ENCODE measurements at places on chromosomes 7 and 10. TPM values are rescaled to one million over a fixed set of nuclear protein-coding genes. Genes with fewer than 3 reads are reported as not detected.

NEBL gene
- 0.30 TPM for total RNA-seq

MBL2 gene
- not detected for total RNA-seq

COL17A1 gene
- total RNA-seq: not detected

ADRA2A gene
- total RNA-seq: not detected

AGBL3 gene
- 1.2 TPM for total RNA-seq

CLDN4 gene
- 0.50 TPM for total RNA-seq

- no peak for DNase-seq
Measured at GRCh38 chr10:51363415-51363814, 289.1 kb downstream of the PRKG1 start.

DNA sequence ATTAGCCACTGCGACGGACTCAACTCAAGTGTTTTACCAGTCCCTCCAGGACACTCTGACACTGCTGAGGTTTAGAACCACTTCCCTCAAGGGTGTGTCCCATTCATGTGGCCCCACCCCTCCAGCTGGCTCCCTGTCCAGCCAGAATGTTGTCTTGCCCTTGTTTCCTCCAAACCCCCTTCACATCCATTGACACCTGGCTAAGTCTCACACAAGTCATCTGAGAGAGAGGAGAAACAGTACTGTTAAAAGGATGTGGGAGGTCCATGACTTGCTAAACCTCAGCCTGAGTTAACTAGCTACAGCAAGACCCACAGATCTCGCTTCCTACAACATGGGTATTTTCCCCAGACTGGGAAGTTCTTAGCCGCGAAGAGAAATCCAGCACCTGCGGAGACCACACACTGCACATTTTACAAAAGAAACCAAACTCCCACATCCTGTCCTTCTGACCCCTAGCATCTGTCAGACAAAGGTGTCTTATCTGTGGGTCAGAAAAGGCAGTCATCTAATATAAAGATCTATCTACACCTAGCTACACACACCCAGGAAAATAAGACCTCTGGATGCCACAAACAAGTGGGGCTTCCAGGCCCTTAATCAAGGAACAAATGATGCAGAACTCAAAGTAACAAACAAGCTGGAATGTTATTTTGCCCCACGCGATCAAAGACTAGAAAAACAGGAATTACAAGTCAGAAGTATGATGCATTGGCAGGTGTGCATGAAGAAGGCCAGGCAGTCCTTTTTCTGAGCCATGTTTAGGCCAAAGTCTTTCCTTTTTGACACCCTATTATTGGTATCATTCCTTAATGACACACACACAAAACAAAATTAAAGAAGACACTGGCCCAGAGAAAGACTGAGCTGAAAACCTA lies 13.9 kb downstream of the OSBPL3 start:
- no peak for DNase-seq

- no peak for DNase-seq
Measured at GRCh38 chr7:134431815-134432214, 27.1 kb downstream of the AKR1B1 start.

GRCh38 chr7:2200584-2200980 lies 32.2 kb downstream of the MAD1L1 start:
- DNase-seq: no peak

DNA sequence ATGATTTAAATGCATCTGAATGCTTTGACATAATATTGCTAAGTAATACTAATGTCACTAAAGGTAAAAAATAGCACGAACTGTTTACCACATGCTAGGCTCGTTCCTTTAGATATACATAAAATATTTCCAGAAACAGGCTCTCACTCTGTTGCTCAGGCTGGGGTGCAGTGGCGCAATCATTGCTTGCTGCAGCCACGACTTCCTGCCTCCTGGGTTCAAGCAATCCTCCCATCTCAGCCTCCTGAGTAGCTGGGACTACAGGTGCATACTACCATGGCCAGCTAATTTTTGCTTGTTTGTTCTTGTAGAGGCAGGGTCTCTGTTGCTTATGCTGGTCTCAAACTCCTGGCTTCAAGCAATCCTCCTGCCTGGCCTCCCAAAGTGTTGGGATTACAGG lies 183.3 kb downstream of the SGMS1 start:
- DNase-seq: no peak

GRCh38 chr10:17219024-17219423 lies 9.0 kb upstream of the VIM start:
- no peak for DNase-seq

- DNase-seq: no peak
Measured at GRCh38 chr7:67522504-67522903, 525.9 kb downstream of the TYW1 start.

- no peak for DNase-seq
Measured at GRCh38 chr10:43383204-43383971, 12.0 kb downstream of the FXYD4 start.

- no peak for DNase-seq
Measured at GRCh38 chr7:37510043-37510634, 61.5 kb upstream of the ELMO1 start.

Measured in osteocyte (in vitro differentiated cells).